ENCODE measurements at places on chromosomes 2 and 18.

GRCh38 chr18:48645427-48646002, 106.7 kb downstream of the CTIF start:
- no peak for DNase-seq

DNA sequence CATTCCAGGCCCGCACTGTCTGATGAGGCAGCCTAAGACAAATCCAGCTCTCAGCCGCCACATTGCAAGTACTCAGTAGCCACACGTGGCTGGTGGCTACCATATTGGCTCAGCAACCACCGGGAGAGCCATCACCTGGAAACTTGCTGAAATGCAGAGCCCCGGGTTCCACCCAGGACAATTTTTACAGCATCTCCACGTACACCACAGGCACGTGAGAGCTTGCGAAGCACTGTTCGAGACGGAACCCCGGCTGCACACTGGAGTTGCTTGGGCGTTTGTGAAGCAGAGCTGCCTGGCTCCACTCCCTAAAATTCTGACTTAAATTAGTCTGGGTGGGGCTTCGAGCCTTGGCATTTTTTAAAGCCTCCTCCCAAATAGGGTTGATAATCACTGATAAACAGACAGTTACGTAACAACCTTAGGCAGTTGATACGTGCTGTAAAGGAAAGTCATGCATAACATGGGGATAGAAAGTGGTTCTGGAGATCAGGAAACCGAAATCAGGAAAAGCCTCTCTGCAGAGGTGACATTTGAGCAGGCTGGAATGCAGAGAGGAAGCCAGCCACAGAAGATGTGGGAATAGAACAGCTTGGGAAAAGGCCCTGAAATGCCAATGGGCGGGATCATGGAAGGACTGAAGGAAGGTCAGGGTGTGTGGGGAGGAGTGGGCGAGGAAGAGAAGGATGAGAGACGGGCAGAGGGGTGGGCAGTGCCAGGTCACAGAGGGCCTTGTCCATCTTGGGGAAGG, 6.2 kb downstream of the ASAP2 start:
- no peak for DNase-seq

DNA sequence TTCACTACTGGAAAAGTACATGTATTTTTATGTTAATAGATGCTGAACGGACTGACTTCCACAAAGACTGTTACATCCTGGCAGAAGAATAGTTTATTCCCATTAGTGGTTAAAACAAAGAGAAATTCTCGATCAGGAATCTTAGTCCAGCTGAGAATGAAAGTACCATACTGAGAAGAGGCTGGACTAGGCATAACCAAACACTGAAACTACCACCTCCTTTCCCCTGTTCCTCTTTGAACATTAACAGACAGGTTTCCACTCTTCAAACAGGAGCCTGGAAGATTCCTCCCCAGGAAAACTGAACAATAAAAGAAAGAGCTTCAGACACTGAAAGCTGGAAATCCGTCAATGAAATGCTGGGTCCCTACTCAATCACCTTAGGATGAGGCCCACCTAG, 25.8 kb downstream of the LDAH start:
- no peak for DNase-seq

DNA sequence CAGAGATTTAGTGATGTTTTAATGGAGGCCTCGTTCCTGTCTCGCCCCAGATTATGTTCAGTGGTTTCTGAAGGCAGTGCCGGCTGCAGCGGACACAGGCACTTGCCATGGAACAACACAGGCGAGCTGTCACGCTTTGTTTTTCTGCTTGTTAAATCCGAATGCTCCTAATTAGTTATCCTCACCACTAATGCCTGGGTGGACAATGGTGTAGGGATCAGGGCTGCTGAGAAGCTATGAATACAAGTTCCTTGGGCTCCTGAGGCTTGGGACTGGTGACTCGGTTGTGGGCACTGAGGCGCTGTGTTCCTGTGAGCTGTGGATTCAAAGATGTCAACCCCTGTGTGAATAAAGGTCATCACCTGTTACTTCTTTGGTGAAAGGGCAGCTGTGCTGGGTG, 123.5 kb downstream of the PLEKHM3 start:
- no peak for DNase-seq

- DNase-seq, result no peak
Observed at GRCh38 chr2:166384774-166385173, 9.0 kb upstream of the SCN9A start.

GRCh38 chr2:20207051-20207450, 17.9 kb downstream of the SDC1 start:
- DNase-seq, result no peak

- no peak for DNase-seq
Observed at GRCh38 chr2:43563679-43564078, 32.2 kb downstream of the THADA start.

DNA sequence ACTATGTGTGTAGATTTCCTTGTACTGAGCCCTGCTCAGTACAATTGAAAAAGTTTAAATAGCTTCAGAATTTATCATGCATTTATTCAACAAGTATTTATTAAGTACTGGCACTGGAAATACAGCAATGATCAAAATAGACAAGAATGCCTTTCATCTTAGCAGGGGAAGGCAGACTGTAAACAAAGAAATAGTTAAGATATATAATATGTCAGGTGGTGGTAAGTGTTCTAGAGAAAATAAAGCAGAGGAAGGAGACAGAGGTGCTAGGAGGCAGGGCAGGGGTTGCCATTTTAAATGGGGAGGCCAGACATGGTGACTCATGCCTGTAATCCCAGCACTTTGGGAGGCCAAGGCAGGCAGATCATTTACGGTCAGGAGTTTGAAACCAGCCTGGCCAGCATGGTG, 13.6 kb upstream of the LIPG start:
- DNase-seq, result no peak
